ENCODE measurements at places on chromosomes 2 and 18. TPM values are rescaled to one million over a fixed set of nuclear protein-coding genes. Genes with fewer than 3 reads are reported as not detected.

DNA sequence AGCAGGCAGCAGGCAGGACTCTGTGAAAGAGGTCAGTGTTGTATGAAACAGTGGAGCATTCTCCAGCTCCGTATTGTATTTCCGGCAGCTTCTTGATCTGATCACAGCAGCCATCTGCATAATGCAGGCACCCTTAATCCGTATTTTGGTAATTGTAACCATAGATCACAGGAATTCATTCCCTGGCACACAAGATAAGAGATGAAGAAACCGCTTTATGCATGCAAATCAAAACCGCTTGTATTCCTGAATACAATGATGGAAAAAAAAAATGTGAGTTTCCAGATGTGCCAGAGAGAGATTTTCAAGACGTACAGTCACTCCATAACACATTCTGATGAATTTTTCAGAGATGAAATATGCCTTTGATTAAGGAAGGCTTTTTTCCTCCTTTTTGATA is 221.3 kb downstream of the ACKR3 start:
- no peak overlapping the region for H3K27ac ChIP-seq
- peaks cover 9% of the 10 kb centered on the region for H3K4me1 ChIP-seq
- no peaks in the 10 kb centered on the region for H3K36me3 ChIP-seq
- H3K27me3 ChIP-seq = no peaks in the 10 kb centered on the region

The LRRC30 gene
- total RNA-seq = not detected

The UCN gene
- not detected for total RNA-seq

The SERPINB11 gene
- not detected for total RNA-seq

DNA sequence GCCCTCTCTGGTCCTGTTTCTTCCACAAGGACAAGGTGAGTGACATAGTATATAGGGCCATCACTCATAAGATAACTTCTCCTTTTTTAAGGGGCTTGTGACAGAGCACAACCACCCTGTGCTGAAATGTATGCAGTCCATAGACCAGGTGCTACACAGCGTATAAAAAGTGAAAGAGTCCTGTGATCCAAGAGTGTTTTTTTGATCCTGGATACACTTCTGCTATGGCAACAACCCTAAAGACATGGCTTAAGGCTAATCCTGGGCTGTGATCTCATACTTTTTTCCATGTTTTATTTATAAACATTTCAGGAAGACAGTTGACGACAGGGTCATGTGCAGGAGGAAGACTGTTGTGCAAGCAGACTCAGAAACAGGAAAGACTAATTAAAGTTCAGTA is 400.5 kb upstream of the TCF4 start:
- H3K4me3 ChIP-seq = no peak overlapping the region
- no peak for DNase-seq
- no peaks in the 10 kb centered on the region for H3K27me3 ChIP-seq
- H3K4me1 ChIP-seq = no peaks in the 10 kb centered on the region
- H3K36me3 ChIP-seq = no peaks in the 10 kb centered on the region
- no peak overlapping the region for H3K27ac ChIP-seq

DNA sequence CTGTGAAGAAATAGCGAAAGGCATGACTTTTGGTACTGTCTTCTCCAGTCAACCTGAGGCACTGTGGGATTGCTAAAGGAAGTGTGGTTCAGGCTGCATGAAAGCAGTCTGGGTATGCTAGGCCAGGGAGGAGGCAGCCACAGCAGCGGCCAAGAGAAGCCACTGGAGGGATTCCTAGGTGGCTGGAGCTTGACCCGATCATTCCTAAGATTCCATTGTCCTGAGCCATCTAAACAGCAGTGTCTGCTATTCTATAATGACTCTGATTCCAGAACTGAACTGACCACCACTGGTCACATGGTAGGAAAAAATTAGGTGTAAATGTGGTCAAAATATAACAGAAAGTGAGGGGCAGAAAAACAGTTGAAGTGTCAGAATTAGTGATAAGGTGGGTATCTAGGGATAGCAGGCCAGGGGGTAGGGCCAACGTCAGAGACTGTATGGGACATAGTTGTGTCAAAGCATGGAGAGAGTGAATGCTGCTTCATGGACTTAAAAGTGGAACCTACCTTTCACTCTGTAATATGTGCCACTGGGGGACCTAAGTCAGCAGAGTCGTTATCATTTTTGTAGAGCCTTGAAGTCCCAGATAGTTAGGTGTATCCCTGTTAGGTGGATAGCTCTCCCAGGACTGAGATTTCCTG is 204.6 kb downstream of the CTNNA2 start:
- DNase-seq = no peak
- no peaks in the 10 kb centered on the region for H3K27me3 ChIP-seq
- no peaks in the 10 kb centered on the region for H3K36me3 ChIP-seq
- H3K4me1 ChIP-seq = no peaks in the 10 kb centered on the region

The IL1R1 gene
- total RNA-seq = 65.1 TPM

DNA sequence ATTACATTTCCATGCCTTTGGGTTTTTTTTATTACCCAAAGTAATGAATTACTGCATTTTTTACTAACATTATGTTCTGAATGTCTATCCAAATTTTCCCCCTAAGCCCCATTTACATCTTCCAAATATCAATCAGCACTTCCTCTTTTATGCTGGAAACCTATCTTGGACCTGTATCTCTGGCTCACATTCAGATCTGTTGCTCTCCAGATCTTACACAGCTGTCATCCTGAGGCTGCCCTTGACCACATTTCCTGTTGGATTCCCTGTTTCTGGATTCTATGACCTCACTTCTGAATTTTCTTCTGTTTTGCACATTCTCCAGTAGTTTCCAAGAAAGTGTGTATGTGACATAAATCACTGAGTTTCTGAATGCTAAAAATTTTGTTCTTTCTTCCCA is 146.7 kb downstream of the PDE1A start:
- no peaks in the 10 kb centered on the region for H3K27me3 ChIP-seq
- H3K27ac ChIP-seq = no peak overlapping the region
- peaks cover 3% of the 10 kb centered on the region for H3K4me1 ChIP-seq
- H3K36me3 ChIP-seq = no peaks in the 10 kb centered on the region
- no peak for DNase-seq
